ENCODE measurements at places on chromosomes 4 and X.

- DNase-seq, result no peak
Observed at GRCh38 chrX:154430916-154431315, 2.4 kb downstream of the ATP6AP1 start.

DNA sequence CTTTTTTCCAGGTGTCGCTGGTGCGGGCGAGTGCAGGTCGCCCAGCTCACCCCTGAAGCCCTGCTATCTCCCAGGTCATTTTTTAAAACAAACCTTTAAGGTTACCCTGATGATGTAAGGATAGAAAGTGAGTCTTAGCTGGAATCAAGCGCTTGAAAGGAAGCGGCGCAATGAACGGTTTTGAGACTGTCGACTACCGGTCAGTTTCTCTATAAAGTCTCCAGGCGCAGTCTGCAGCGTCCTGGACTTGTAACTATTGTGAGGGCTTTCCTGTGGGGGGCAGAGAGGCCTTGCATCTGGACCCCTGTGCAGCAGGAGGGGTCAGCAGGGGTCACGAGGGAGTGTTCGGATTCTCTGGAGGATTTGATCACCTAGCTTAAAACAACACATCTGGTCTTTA lies 1.6 kb downstream of the KIT start:
- no peak for DNase-seq

DNA sequence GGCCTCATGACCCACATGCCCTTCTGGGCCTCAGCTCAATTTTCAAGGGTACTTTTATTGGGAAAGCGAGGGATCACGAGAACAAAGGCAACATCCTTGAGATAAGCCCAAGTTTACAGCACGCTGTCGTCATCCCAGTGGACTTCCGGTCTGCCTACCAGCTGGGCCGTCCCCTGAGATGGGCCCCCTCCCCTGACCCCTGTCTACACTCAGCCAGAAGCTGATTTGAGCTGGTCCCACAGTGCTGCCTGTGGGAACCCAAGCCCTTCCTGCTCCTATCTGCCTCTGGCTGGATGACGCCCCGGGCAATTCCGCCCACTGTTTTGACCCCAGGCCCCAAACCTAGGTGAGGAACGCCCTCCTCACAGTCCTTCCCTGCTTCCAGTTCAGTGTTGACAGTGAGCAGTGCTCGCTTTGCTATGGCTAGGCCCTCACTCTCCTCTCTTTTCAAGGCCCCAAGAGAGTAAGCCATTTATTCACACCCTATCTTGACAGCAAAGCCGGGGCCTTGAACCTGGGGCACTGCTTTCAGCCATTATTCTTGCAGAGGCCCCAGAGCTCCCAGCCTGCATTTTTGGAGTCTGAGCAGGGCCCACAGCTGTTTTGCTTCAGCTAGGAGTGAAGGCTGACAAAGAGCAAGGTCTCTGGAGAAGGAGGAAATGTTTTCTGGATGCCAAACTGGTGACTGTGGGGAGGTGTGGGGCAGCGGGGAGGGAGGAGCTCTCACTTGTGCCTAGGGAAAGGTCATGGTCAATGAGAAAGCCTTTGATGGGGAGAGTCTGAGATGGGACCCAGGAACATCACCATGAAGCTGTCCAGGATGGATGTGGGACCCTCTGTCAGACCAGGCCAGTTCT lies 164.6 kb upstream of the BCOR start:
- no peak for DNase-seq

DNA sequence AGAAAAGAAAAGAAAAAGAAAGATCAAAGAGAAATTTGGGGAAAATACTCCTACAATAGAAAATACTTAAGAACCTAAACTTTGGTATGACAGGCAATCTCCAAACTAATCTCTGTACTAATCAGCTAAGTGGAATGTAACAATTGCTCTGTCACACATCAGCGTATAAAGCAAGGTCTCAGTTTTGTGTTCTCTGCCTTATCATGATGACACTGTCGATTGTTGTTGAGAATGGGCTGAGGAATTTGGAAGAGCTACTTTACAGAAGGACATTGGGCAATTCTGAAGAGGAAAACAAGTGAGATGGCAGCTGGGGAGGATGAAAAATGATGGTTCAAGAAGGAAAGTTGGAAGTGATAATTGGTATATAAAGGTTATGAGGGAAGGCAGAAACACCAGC lies 486.0 kb upstream of the HTR2C start:
- no peak for DNase-seq

- DNase-seq, result no peak
Observed at GRCh38 chr4:164926301-164926700, 49.3 kb downstream of the APELA start.

GRCh38 chr4:168337550-168337940 lies 19.0 kb upstream of the DDX60 start:
- no peak for DNase-seq

GRCh38 chr4:123554801-123555232 lies 158.2 kb downstream of the SPRY1 start:
- DNase-seq, result no peak

DNA sequence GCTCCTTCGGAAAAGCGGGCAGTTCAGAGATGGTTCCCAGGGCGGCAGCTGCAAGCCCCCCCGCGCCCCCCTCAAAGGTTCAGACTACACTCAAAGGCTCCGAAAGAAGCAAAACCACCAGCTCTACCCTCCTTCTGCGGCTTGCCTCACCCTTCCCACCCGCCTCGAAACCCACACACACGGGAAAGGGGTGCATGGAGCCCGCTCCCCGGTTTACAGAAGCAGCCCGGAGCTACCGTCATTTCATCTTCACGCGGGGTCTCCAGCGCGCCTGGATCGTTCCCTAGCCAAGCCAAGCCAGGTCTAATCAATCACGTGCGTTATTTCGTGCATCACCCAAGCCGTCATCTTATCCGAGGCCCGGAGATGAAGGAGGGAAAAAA lies 1.2 kb downstream of the NLGN4X start:
- peak; percentile 33 for DNase-seq

DNA sequence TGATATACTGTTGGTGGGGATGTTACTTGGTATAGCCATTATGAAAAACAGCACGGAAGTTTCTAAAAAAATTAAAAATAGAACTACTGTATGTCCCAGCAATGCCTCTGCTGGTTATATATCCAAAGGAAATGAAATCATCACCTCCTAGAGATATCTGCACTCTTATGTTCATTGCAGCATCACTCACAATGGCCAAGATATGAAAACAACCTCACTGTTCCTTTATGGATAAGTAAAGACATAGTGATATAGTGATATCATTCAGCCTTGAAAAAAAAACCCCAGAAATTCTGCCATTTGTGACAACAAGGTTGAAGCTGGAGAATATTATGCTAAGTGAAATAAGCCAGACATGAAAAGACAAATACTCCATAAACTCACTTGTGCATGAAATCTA lies 543.8 kb upstream of the SLIT2 start:
- no peak for DNase-seq

DNA sequence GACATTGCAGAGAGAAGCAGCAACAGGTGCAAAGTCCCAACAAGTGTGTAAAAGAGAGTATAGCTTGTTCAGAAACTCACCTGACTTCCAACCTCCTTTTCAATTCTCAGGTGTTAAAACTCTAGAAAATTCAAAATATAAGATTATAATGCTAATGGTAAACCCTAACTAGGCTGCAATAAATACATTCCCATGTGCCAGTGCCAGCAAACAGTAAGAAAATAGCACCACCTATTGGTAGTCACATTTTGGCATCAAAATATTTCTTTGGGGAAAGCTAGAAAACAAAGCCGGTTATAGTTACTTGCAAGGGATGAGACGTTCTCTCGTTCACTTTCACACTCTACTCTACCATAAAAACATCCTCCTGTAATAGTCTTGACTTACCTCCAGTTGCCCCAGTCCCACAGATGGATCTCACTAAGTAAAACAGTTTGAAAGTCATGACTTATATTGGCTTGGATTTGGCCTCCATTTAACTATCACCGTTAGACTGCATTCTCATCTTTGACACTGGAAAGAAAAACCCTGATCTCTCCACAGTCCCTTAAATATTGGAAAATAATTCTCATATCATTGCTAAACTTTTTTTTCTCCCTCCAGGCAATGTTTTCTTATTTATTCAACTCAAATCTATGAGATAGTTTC lies 9.6 kb downstream of the BMP3 start:
- no peak for DNase-seq

GRCh38 chr4:185276036-185276435 lies 66.6 kb downstream of the SNX25 start:
- no peak for DNase-seq

- no peak for DNase-seq
Observed at GRCh38 chrX:103734125-103734760, 23.5 kb downstream of the TMEM31 start.

DNA sequence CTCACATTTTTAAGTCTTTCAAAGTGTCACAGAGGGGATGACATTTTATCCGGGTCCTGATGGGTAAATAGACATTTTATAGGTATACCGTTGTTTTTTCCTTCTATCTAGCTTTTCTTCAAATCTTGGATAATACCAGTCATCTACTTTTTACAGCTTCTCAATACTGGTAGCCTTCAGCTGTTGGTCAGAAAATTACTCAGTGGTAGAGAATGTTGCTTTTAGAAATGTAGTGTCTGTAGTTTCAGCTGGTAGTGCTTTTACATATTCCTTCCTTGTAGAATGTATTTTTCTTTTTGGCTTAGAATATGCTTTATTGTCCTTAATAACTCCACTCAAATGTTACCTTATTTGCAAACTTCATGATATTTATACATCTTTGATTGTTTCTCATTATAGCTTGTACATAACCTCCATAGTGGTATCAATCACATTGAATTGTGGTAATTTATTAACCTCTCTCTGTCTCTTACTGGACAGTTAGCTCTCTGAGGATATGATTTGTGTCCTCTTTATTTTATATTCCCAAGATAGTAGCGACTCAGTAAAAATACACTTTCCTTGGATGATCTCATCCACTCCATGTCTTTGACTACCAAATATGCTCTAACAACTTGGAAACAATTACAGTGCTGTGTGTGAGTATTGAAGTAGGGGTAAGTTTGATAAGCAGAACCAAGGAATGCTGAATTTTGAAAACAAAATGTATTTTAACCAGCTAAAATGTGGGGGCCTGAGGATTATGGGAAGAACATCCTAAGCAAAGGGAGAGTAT lies 53.8 kb downstream of the RAP1GDS1 start:
- no peak for DNase-seq

DNA sequence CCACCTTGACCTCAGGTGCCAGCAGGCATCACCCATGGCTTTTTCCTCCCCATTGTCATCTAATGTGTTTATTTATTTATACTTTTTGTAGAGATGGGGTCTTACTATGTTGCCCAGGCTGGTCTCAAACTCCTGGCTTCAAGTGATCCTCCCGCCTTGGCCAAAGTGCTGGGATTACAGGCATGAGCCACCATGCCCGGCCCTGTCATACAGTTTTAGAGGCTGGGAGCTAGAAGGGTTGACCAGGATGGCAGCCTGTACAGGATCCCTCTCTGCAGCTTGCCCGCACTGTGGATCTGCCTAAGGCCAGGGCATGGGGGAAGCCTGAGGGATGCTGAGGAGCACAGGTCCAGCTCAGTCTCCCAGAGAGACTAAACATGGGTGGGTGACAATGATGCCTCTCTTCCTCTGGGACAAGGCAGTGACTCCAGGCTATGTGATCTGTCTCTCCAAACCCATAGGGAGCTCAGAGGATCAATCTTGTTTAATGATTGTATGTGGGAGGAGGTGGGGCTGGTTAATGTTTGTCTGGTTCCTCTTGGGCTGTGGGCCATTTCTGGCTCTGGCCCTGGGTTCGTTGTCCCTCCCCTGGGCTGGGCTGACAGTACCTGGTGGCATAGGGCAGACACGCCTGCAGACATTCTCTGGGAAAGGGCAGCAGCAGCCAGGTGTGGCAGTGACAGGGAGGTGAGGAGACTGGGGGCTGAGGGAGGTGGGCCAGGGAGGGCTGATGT lies 8.3 kb upstream of the GJB1 start:
- DNase-seq, result no peak

DNA sequence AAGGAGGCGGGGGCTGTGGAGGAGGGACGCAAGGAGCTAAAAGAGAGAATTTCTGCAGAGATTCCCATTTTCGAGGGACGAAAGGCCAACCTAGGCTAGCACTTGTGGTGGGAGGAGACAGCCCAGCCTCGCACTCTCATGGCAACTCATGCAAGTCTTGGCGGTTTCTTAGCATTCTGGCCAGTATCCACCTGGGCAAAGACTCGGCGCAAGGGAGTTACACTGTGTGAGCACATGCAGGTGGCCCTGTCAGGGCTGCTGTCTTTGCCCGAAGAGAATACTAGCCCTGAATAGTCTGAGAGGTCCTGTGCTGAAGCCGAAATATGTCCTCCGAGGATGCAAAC lies 15.5 kb downstream of the MCF2 start:
- DNase-seq, result no peak

- DNase-seq, result no peak
Observed at GRCh38 chr4:83783215-83783614, 247.3 kb downstream of the GPAT3 start.

GRCh38 chrX:44914532-44915198 lies 41.7 kb downstream of the KDM6A start:
- no peak for DNase-seq
